ENCODE measurements at places on chromosomes 12 and 14. TPM values are rescaled to one million over a fixed set of nuclear protein-coding genes. Genes with fewer than 3 reads are reported as not detected.

The SLC8A3 gene
- not detected for total RNA-seq

The LAG3 gene
- 0.05 TPM for total RNA-seq

The SIX6 gene
- total RNA-seq: not detected

The GRIN2B gene
- total RNA-seq: 0.08 TPM

The ASCL1 gene
- total RNA-seq: not detected

The TNS2 gene
- 57.7 TPM for total RNA-seq

The TAS2R50 gene
- 0.26 TPM for total RNA-seq

The TMEM132C gene
- not detected for total RNA-seq

The NDUFA12 gene
- 80.2 TPM for total RNA-seq

The HNRNPA1 gene
- 287 TPM for total RNA-seq

The RTN1 gene
- not detected for total RNA-seq

The TAS2R31 gene
- total RNA-seq: 2.3 TPM

The ACAD10 gene
- 11.1 TPM for total RNA-seq

The HNF1A gene
- 41.7 TPM for total RNA-seq

The PRKCH gene
- 19.4 TPM for total RNA-seq

The CTSG gene
- total RNA-seq: not detected

The SSTR1 gene
- total RNA-seq: 0.56 TPM

The DIO2 gene
- not detected for total RNA-seq

The PRB2 gene
- 0.76 TPM for total RNA-seq

The SYCP3 gene
- not detected for total RNA-seq

The GARIN6 gene
- not detected for total RNA-seq

The POU6F1 gene
- total RNA-seq: 0.05 TPM

The POTEM gene
- 0.10 TPM for total RNA-seq

The ANKRD33 gene
- total RNA-seq: not detected

The COA8 gene
- total RNA-seq: 11.2 TPM

The DPY19L2 gene
- total RNA-seq: not detected

The ADAM21 gene
- not detected for total RNA-seq
